ENCODE measurements at places on chromosomes 6 and 20.

GRCh38 chr6:163149279-163149848 lies 265.2 kb upstream of the QKI start:
- no peak for DNase-seq

DNA sequence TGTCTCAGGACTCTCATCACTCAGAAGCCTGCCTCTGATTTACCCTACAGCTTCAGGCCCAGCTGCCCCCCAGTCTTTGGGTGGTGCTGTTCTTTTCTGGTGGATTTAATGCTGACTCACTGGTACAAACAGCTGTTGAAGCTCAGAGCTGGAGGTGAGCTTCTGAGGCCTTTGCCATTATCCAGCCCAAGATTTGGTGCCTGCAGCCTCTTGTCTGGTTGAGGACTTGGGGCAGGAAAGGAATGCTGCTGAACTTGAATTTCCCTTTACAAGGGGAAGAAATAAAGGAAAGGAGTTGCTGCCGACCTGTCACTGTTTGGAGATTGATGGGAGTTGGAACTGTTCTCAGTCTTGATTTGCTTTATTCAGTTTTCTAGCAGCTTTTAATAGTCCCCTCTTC lies 19.8 kb downstream of the ABCF1 start:
- no peak for DNase-seq

DNA sequence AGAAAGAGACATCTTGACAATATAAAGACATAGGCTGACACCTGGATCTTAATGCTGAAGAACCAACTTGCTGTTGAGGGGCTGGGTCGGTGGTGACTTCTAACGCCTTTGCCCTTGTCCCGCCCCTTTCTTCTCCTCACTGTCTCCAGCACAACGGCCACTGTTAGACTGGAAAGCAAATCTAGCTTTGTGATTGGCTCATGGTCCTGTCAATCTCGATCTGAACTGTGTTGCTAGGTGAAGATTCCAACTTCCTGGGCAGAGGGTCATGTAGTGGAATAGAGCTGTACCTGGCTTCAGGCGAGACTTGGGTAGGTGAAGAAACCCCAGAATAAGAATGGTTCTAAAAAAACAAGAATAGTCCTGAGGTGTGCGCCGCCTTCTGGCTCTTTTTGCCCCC lies at the start of gene PGK2:
TSS of gene PGK2 (minus strand) at position 110 of the 400 bp plus-strand sequence. CDS start at position 12, 98 bp downstream.
- DNase-seq = no peak

- DNase-seq = peak; percentile 55
Measured at GRCh38 chr6:157273756-157274470, 49.4 kb downstream of the TMEM242 start.

All from activated CD4-positive, alpha-beta T cell treated with anti-CD3 and anti-CD28 coated beads, Interleukin-2, Interleukin-6, amounts not matched to agents 100 ng/mL and 50 ng/mL, durations not matched to agents 16 hours and 8 hours (primary cell).